ENCODE measurements at places on chromosomes 7 and 10. TPM values are rescaled to one million over a fixed set of nuclear protein-coding genes. Genes with fewer than 3 reads are reported as not detected.

Gene VWA2
- total RNA-seq: 0.75 TPM

Gene GCK
- total RNA-seq: 0.95 TPM

Gene SKIDA1
- 1.2 TPM for total RNA-seq

Gene SRRM3
- 1.6 TPM for total RNA-seq

Gene CCDC3
- 304 TPM for total RNA-seq

Gene MRC1
- 31.0 TPM for total RNA-seq

Gene GPC2
- total RNA-seq: 5.6 TPM

Gene VWDE
- 1.7 TPM for total RNA-seq

Gene TSC22D4
- 78.2 TPM for total RNA-seq
